HFFc6 (cell line): ENCODE measurements at places on chromosomes 5 and 9.

GRCh38 chr9:94860678-94861588, 134.4 kb downstream of the AOPEP start:
- peak; percentile 66 for DNase-seq

DNA sequence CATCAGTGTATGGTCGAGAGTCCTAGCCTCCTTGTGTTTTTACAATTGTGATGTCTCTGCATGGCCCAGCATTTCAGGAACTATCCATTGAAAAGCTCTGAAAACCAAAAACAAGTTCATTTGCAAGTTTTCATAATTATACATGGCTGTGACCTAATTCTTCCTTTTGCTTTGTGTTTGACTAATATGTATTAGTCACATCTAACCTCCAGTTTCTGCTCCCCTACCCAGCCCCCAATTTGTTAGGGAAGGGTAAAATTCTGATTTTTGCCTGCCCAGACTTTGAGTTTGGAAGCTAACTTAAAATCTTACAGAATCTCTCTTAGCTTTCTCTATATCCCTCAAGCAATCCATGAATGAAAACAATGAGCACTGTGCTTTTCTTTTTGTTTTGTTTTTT, 128.2 kb upstream of the SEMA6A start:
- DNase-seq, result no peak

- DNase-seq, result no peak
These were observed 15.9 kb upstream of the GABRB2 start for GRCh38 chr5:161562446-161562845.

DNA sequence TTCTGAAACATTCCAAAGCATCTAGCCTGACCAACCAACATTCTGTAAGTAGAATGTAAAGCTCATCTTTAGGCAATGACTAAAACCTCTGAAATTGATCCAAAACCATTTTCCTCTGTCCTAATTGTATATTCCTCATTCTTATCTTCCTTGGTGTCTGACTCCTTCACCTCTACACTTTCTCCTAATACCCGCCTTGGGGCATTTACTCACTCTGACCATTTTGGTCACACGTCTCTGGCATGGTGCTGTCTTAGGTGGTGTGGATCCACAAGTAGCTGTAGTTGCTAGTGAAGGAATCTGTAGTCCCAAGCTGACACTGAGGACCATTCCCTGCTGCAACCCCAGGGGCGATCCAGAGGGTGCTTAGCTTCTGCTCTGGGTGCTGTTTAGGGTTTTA, 40.8 kb upstream of the LMNB1 start:
- DNase-seq, result peak; percentile 55

GRCh38 chr5:121377461-121377860, 474.2 kb upstream of the FTMT start:
- no peak for DNase-seq

- DNase-seq, result no peak
These were observed 901.3 kb upstream of the SEMA6A start for GRCh38 chr5:117475919-117476318.

- DNase-seq, result peak; percentile 43
These were observed 36.1 kb downstream of the CAAP1 start for GRCh38 chr9:26856413-26857032.

- DNase-seq, result no peak
These were observed 87.4 kb downstream of the PSD2 start for GRCh38 chr5:139882961-139883539.

GRCh38 chr5:11455505-11455904, 448.7 kb downstream of the CTNND2 start:
- no peak for DNase-seq

DNA sequence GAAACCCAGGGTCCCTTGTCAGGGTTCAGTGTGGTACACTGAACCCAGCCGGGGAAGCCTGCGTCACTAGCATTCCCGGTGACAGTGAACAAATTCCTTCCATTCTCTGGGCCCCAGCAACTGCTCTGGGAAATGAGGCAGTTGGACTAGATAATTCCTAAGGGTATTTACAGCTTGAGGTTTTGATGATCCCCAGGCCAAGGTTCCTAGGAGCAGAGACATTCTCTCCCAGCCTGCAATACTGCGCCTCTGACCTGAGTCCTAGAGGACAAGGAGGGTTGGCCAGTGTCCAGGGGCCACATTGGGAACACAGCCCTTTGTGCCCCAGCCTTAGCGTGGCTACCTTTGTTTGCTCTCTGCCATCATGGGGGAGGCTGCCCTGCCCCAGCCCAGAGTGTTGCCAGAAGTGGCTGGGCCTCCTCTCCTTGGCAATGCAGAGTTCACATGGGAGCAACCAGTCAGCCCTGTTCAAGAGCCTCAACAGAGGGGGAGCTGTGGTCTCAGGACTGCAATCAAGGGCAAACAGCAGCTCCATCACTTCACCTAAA, 178.2 kb downstream of the SEC61B start:
- no peak for DNase-seq

- no peak for DNase-seq
These were observed 20.0 kb downstream of the RNF44 start for GRCh38 chr5:176517053-176517661.

GRCh38 chr5:74433896-74434829, 206.4 kb downstream of the ENC1 start:
- DNase-seq, result no peak

DNA sequence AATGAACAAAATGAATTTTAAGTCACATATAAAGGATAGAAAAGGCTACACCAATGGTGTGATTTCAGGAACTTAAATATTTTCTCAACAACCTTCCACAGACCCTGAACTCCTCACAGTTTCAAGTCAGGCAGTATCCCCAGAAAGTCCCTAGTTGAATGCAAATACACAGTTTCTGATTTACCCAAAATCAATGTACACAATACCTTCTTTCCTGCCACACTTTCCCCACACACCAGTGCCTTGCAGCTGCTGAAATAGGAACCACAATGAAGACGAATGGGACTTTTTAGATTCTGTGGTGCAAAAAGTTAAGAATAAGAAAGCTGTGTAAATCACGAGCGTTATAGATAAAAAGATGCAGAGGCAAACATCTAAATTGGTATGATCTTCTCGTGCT, 552.4 kb upstream of the MEF2C start:
- no peak for DNase-seq

- DNase-seq, result no peak
These were observed 58.3 kb downstream of the MTX3 start for GRCh38 chr5:79932510-79933504.

DNA sequence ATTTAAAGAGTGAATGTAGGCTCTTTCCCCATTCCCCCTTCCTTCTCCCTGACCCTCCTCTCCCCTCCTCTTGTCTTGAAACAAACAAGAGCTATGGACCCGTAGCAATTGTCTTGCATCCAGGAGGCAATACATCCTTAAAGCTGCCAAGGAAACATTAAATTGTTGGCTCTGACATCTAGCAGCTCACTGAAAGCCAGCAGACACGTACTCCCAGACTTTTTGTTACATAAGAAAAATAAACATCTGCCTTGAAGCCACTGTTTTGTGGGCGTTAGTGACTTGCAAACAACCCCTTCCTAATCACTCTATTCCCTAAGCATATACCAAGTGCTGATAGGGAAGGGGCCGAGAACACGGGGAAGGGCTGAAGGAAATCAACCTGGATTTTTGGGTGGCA, 8.6 kb downstream of the SLC45A2 start:
- no peak for DNase-seq

DNA sequence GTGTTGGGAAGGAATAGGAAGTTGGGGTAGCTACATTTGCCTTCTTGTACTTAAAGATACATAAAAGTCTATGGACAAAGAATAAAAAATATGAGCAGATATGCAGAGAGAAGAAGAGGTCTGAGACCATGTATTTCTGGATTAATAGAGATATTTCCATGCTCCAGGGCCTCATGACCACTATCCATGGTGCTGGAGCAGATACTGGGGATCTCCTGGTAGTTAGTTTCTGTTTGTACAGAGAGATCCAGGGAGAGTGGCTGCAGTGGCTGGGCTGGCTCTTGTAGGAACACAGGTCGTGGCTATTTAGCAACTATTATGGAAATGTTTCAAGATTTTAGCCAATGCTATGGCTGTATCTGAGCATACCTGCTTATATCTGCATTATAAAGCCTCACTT, 184.2 kb upstream of the TMEM161B start:
- no peak for DNase-seq

- peak; percentile 59 for DNase-seq
These were observed 76.8 kb downstream of the ZDHHC21 start for GRCh38 chr9:14616188-14616982.

DNA sequence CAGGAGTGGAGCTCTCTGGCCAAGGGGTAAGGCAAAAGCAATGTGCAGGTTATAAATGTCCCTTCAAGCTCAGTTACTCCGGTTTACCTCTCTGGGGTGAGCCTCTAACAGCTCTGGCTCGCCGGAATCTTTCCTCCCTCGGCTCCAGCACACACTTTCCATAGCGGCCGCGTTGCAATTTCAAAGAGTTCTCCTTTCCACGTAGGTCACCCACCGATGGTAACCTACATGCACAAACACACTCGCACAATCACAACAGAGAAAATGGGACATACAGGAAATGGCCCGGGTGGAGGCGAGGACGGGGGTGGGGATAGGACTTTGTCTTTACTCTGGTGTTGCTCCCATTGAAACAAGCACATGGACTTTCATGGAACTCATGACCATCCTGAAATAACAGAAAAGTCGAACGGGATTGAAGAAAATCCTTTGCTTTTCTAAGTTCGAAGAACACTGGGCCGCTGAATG, 1.2 kb downstream of the LHFPL2 start:
- DNase-seq, result peak; percentile 27

DNA sequence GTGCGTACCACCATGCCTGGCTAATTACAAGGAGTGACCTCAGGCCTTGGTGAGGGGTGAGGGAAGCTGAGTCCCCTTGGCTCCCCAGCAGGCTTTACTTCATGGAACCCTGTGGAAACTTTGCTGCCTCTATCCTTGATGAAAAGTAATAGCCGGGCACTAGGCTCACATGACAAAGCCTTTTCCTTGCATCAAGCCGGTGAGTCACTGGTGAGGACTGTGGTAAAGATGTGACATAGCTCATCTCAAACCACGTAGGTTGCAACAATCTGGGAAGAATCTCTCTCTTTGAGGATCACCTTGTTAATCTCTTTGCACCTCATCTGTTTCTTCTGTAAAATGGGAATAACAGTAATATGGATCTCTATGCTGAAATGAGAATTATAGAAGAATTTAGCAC, 116.3 kb upstream of the SLC25A48 start:
- DNase-seq, result peak; percentile 52

DNA sequence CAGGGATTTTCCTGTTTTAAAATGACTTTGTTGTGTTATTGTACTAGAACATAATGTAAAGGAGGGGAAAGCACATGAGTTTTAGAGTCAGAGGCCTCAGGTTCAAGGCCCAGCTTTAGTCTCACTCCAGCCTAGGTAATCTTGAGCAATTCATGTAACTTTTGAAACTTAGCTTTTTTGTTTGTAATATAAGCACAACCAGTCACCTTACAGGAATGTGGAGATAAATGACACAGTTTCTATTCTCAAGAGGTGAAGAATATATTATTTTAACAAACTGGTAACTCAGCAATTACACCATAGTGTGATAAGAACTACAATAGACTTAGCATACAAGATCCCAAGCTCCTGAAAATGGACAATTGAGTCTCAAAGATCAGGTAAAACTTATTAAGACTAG, 51.2 kb downstream of the ADAMTS19 start:
- no peak for DNase-seq

DNA sequence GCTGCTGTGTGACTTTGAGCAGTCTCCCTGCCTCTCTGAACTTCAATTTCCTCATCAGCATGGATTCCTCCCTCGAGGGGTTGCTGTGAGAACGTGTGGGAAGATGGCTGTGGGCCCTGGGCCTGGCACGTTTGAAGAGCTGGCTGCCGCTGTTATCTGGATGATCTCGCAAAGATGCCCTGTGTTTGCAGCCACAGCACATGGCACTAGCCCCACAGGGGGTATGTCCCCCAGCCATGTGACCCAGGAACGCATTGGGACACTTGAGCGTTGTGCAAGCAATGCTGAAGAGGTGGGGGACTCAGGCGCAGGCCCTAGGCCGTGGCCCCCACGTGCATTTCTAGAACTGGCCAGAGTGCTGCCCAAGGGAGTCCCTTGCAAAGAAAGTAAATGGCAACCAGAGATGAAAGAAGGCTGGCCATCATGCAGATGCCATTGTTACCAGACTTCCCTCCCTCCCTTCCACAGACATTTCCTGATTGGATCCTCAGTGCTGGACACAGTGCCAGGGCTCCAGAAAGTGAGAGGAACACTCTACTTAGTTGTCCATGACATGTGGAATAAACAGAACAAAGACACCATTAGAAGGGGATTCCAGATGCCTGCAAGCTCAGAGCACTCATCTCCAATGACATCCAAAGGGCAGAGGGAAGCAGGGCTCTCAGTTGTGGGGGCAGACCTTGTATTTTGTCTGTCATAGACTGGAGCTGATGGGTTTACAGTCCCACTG, 65.1 kb upstream of the NEURL1B start:
- DNase-seq, result no peak

DNA sequence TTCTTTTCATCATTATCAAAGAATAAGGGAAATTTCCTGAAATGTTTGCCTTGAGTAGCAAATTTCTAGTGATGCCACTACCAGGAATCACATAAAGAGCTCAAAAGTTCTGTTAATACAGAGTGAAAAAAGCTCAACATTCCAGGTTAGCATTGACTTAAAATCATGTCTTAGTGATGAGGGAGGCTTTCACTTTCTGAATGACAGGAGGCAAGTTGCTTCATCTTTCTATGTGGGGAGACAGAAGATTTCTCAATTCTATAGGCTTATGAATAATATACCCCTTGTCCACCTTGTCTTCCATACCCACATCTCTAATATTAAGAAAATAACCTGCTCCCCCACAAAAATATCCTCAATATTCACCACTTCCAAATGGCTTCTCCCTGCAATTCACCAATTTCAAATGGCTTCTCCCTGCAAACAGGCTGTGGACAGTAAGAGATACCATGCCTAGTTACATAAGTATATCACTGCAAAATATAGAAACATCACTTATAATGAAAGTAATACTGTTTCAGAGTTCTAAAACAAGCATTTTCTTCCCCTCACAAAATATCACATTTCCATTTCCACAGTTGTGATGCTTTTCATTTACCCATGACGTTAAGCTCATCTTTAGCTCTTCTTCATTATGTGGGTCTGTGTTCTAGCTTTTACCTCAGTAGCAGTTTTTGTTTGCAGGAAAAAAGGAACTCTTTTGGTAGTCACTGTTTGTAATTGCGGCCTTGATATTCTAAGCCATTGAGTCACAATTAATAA, 2.2 kb upstream of the JAK2 start:
- DNase-seq, result no peak

- no peak for DNase-seq
These were observed 115.0 kb upstream of the RUSC2 start for GRCh38 chr9:35374910-35375309.

DNA sequence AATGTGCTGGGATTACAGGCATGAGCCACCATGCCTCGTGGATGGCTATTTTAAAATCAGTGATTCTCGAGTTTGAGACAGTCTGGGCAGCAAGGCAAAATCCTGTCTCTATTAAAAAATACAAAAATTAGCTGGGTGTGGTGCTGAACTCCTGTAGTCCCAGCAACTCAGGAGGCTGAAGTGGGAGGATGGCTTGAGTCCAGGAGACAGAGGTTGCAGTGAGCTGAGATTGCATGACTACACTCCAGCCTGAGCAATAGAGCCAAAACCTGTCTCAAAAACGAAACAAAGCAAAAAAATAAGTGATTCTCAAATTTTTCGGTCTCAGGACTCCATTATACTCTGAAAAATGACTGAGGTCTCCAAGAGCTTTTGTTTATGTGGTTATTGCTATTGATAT, 47.9 kb upstream of the HSPA9 start:
- no peak for DNase-seq
